ENCODE measurements at places on chromosomes 12 and 14.

- DNase-seq: no peak
These were observed 21.8 kb downstream of the CHST11 start for GRCh38 chr12:104478396-104479122.

DNA sequence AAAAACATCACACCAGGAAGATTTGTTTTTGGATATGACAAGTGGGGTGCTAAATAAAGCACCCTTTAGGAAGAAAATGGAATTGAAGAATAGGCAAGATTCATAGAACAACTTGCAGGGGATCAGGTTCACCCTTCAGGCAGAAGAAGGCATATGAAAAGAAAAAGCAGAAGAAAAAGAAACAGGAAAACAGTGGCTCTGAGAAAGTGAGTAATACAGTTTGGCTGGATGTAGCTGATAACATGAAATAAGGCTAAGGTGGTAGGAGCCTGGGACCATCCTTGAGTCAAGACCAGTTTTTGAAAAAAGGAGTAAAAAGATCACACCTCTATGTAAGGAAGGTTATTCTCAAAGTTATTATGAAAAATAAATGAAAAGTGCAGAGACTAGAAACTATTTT, 42.4 kb downstream of the TRIP11 start:
- peak; percentile 16 for DNase-seq

GRCh38 chr14:46404865-46405811, 246.4 kb downstream of the RPL10L start:
- DNase-seq: no peak

DNA sequence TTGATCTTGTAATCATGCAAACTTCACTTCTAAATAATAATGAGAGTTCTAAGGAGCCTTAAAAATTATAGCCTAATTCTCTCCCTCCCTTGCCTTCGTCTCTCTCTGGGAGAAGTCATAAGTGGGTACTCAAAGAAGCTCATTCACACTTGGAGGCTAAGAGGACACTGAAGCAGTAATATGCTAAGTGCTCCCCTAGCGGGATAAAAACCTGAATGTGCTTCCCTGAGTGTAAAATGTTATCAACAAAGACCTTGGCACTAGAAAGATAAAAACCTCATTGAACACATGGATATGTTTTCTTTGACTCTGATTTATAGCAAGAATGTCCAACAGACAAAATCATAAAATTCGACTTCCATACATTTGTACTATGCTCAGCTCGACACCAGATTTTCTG, 337.9 kb upstream of the NOVA1 start:
- no peak for DNase-seq

GRCh38 chr12:110688446-110689280, at the start of gene HVCN1:
Gene HVCN1 (minus strand): TSS chr12:110689115. CDS start chr12:110683245, 5,870 bp downstream.
- no peak for DNase-seq

DNA sequence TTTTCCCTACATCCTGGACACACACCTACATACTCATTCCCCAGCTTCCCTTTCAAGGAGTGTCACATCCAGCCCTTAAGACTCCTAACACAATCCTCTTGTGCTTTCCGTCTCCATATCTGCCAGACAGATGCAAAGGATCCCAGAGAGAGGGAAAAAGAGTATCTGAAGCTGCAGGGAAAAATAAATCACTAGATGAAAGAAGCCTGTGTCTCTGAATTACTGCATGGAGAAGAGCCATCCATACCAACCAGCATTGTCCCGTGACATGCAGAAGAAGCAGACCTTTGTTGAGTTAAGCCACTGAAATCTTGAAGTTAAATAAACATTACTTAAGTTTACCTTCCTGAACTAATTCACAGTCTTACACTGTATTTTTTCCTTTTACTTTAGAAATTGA, 54.6 kb downstream of the GTF2A1 start:
- DNase-seq: no peak

GRCh38 chr12:94952325-94952724, 51.2 kb downstream of the NDUFA12 start:
- DNase-seq: no peak

GRCh38 chr12:93609281-93610192, 37.1 kb downstream of the SOCS2 start:
- DNase-seq: no peak

- DNase-seq: no peak
These were observed 173.9 kb downstream of the SLC15A4 start for GRCh38 chr12:128649902-128650301.

DNA sequence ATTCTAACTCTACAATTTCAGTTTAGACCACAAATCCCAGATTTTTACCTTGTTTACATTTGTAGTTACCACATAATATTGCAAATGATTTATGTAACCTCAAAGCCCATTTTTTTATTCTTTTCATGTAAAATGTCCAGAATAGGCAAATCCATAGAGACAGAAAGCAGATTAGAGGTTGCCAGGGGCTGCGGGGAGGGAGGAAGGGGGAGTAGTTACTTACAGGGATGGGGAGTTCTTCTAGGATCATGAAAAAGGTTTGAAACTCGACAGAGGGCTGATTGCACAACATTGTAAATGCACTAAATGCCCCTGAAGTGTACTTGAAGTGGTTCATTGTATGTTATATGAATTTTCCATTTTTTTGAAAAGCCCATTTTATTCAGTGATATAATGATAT, 66.5 kb downstream of the PPP2R5C start:
- no peak for DNase-seq

GRCh38 chr12:57936513-57936883, 4.9 kb upstream of the ATP23 start:
- DNase-seq: no peak

GRCh38 chr14:71384007-71384845, 477.0 kb downstream of the PCNX1 start:
- no peak for DNase-seq

- no peak for DNase-seq
These were observed 172.1 kb downstream of the TTC7B start for GRCh38 chr14:90643982-90644670.

GRCh38 chr12:58310809-58311622, 369.6 kb downstream of the ATP23 start:
- peak; percentile 99 for DNase-seq

GRCh38 chr14:86625637-86626036, 1095.7 kb downstream of the FLRT2 start:
- DNase-seq: no peak

DNA sequence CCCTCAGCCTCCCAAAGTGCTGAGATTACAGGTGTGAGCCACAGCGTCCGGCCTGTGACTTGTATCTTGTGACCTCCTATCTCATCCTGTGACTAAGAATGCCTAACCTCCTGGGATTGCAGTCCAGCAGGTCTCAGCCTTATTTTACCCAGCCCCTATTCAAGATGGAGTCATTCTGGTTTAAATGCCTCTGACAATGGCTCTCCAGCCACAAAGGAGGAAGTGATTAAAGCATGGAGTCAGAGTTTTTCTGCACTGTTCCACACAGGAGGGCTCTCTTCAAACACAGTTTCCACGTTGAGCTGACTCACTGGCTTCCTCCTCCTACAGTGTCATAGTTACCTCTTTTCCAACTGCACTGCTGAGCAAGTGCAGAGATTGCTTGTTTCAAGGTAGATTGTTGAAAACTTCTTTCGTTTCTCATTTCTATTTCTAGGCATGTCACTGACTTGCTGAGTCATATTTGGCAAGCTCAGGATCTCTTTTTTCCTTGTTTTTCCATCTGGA, 383.8 kb downstream of the PCNX1 start:
- peak; percentile 91 for DNase-seq

DNA sequence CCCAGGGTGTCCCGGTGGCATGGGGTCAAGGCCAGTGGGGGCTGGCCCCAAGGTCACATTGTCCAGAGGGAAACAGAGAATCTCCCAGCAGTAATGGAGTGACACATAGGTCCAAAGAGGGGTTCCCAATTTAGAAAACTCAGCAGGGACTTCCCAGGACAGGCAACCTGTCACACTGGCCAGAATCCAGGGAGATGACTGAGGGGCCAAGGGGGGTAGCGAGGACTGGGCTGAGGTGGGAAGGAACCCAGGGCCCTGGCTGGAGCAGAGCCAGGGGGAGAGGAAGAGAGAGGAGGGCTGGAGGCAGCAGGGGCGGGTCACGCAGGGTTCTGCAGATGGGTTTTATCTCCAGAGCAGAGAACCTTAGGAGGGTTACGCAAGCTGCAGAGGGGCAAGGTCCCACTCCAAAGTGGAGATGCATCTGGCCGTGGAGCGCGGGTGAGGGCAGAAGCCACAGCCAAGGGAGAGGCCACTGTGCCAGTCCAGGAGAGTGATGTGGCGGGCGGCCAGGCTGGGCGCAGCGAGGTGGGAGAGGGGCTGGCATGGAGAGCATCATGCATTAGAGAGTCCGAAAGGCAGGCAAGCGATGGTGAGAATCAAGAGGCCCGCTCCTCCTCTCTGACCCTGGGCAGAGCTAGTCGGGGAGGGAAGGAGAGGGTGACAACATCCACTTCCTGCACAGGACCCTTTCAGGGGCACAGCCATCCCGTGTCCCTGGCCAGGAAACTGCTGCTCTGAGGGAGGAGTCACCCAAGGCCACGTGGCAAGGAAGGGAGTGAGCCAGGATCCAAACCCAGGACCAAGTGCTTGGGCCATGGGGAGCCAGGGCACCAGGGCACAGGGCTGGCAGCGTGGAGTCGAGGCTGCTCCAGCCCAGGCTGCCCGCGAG, 29.0 kb downstream of the NCOR2 start:
- DNase-seq: no peak

DNA sequence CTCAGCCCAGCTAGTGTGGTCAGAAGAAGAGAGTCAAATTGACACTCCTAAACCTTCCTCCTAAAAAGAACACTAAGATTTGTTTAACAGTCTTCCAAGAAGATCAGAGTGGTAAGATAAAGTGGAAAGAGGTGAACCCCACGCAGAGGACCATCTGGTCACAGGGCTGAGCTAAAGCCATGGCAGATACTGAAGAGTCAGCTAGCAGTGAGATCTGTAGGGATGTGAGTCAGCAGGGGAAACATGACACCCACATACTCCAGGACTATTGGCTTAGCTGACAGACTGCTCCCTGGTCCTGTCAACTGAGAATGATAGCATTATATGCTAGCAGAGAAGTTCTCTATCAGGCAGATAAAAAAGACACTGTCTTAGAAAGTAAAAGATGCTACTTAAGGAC, 269.4 kb upstream of the ALG10 start:
- no peak for DNase-seq

GRCh38 chr12:122437656-122438121, 15.2 kb upstream of the CLIP1 start:
- peak; percentile 77 for DNase-seq

DNA sequence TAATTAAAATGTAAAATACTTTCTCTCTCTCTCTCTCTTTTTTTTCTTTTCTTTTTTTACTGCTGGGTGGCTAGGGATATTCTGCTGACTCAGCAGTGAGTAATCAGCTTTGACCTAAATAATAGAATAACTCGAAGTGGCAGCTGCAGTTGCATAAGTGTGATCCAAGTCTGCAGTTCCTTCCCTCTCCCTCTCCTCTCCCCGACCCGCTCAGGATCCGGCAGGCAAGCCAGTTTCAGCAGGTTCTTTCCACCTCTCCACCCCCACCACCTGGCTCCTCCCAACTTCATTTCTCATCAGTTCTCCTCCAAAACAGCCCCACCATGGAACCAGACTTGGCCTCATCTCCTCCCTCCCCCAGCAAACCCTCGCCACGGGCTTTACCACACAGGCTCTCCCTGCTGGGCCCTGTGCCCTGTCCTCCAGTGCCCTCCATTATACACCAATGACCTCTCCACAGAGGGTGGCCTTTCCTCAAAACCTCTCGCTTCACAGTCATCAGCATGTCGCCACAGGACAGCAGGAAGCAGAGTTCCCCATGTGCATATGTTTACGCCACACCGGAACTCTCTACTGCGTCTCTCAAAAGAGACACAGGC, 22.4 kb downstream of the SLC7A8 start:
- DNase-seq: peak; percentile 82

DNA sequence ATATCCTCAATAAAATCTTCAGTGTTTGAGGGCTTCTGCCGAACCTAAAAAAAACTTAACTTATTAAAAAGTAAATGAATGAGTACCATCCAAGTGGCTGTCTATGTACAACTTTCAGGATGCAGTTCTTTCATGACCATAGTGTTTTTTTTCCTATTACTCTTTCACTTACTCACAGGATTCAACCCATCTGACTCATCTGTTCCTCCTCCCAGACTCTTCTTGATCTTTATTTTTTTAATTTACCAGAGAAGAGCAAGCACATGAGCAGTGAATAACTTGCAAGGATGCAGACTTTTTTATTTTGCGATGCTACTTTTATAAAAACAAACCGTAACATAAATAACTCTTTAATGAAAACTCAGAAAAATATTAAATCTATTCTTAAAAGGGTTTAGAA, 24.5 kb downstream of the RECQL start:
- DNase-seq: peak; percentile 55

GRCh38 chr12:85357609-85358008, 77.6 kb downstream of the ALX1 start:
- no peak for DNase-seq

DNA sequence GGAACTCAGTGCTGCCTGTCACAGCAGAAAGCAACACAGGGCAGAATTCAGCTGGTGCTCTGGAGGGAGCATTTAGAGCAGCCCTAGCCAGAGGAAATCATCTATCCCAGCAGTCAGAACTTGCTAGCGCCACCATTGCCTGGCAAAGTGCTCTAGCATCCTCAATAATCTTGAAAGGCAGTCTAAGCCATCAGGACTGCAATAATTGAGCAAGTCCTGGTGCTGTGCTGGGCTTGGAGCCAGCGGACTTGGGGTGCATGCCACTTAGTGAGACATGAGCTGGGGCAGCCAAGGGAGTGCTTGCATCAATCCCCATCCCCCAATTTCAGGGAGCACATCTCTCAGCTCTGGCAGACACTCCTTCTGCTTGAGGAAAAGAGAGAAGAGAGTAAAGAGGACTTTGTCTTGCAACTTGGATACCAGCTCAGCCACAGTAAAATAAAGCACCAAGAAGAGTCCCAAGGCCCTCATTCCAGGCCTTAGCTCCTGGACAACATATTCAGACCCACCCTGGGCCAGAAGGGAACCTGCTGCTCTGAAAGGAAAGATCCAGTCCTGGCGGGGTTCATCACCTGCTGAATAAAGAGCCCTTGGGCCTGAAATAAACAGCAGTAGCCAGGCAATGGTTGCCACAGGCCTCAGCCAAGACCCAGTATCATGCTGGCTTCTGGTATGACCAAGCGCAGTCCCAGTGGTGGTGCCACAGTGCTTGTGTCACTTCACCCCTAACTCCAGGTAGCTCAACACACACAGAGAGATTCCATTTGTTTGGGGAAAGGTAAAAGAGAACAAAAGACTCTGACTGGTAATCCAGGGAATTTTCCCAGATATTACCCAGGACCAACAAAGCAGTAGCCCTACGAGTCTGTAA, 44.5 kb upstream of the ZDHHC17 start:
- DNase-seq: peak; percentile 19

DNA sequence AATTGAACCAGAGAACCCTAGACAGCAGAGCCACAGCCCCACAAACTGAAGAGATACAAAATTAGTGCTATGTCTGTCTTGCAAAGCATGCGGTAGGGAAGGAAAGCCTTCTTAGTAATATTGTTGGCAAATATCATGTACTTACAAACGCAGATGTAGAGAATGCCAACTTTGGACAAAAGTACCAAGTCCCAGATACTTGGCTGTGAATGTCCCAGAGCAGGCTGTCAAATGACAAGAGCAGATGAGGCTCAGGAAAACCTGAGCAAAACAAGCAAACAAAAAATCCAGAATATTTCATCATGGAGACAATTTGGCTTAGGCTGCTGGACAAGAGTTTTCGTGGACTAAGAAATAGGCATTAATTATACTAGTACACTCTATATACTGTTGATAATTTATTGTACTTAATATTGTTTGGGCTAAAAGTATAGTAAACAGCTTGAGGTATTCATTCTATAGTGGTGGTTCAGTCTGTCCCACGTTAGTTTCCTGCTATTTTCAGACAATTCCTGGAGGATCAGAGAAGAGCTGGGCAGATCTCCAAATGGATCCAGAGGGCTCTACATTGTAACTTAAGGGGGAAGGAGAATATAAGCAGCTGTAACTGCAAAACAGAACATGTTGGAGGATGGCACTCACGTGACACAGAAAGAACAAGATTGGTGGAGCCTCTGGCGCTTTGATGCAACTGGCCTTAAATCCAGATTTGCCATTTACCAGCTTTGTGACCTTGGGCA, 329.8 kb downstream of the ATP23 start:
- DNase-seq: no peak
